ENCODE measurements at places on chromosomes 16 and 17.
A peak's percentile ranks its signal among the peaks of the same experiment; 100 is the strongest.

- DNase-seq: no peak
These were observed 30.5 kb upstream of the NKD1 start for GRCh38 chr16:50517450-50518252.

DNA sequence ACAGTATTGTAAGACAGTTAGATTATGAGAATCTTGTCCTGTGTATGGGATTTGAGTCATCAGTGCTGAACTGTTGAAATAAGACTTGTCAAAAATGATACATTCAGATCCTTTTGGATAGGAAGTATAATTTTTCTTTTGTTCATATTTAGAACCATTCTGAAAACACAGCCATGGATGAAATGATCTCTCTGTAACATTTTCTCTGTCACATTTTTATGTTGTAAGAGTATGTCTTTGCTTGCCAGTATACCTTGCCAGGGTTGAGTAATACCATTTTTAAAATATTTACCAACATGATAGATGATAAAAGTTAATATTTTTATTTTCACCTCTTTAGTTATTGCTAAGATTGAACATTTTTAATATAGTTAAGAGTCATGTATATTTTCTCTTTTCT lies 45.0 kb downstream of the NSRP1 start:
- no peak for DNase-seq

DNA sequence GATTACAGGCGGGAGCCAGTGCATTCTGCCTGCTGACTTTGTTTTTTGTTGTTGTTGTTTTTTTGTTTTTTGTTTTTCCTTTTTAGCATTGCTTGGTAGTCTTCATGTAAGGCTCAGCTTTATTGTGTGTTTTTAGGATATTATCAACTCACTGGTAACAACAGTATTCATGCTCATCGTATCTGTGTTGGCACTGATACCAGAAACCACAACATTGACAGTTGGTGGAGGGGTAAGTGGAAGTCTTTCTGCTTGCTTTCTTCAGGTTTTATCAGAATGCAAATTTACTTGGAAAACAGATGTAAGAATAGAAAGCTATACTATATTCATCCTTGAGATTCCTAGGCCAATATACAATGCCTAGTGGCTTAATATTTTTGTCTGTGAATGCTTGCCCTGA lies 3.3 kb upstream of the CMTM1 start:
- no peak for DNase-seq

- no peak for DNase-seq
These were observed 221.7 kb upstream of the HSBP1 start for GRCh38 chr16:83586036-83586435.

GRCh38 chr16:48628359-48628985 lies 18.5 kb upstream of the N4BP1 start:
- DNase-seq: no peak

GRCh38 chr17:55157165-55157564 lies 107.6 kb upstream of the HLF start:
- DNase-seq: no peak

DNA sequence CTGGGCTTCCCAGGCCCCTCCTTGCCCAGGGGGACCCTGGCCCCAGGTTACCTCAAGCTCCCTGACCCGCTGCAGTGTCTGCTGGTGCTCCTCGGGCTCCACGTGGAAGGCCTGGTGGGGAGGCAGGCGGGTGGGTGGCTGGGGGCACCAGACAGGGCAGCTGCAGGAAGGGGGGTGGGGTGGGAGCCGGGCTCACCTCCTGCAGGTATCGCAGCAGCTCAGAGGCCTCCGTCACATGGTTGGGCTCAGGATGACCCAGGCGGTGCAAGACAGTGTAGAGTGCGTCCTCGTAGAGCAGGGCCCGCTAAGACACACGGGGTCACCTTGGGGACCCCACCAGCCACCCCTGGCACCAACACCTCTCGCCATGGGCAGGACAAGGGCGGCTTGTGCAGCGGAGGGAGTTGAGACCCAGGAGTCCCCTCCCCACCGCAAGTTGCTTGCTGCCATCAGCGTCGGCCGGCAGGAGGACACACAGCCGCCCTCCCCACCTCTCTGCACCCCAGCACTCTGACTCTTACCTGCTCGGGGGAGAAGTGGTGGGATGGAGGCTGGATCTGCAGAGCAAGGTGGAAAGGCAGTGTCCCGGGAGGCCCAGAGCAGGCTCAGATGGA lies 1.1 kb downstream of the UNC13D start:
- DNase-seq: peak; percentile 39

Data from activated CD4-positive, alpha-beta T cell treated with anti-CD3 and anti-CD28 coated beads, Interleukin-2, amount 50 U/mL, for 48 hours (primary cell).